ENCODE measurements at places on chromosomes 5 and 9.

DNA sequence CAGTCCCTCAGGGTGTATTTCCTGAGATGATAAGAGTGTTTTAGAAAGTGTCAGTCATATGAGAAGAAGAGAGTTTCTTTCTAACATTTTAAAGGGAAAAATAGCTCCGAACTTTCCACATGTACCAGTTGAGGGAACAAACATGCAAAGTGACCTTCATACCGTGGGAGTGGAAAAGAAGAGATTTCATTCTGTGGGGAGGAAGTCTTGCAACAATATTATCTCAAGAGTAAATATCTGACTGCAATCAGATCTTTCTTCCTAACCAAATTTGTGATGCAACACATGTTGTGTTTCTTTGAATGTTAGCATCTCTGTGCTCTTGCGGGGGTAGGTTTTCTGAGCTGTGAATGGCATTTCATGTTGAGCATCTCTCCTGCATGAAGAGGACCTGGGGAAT lies 30.6 kb downstream of the ANKRD55 start:
- H3K27ac ChIP-seq, result no peak overlapping the region
- no peaks in the 10 kb centered on the region for H3K36me3 ChIP-seq
- no peak for DNase-seq
- no peaks in the 10 kb centered on the region for H3K27me3 ChIP-seq
- H3K4me1 ChIP-seq, result no peaks in the 10 kb centered on the region
- H3K4me3 ChIP-seq, result no peak overlapping the region

- no peak for DNase-seq
- H3K36me3 ChIP-seq, result no peaks in the 10 kb centered on the region
- H3K27me3 ChIP-seq, result no peaks in the 10 kb centered on the region
- H3K4me3 ChIP-seq, result no peak overlapping the region
These were observed 488.4 kb downstream of the SEMA5A start for GRCh38 chr5:9057406-9058000.

DNA sequence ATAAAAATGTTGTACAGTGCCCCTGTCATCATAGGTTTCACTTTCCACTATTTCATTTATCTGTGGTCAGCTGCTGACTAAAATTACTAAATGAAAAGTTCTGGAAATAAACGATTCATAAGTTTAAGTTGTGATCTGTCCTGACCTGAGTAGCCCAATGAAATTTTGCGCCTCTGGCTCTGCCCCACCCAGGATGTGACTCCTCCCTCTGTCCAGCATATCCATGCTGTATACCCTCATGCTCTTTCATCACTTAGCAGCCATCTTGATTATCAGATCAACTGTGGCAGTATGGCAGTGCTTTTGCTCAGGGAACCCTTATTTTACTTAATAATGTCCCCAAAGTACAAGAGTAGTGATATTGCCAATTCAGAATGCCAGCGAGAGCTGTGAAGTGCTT lies 97.3 kb downstream of the STARD4 start:
- no peak overlapping the region for H3K27ac ChIP-seq
- no peak overlapping the region for H3K4me3 ChIP-seq
- no peaks in the 10 kb centered on the region for H3K4me1 ChIP-seq
- no peaks in the 10 kb centered on the region for H3K36me3 ChIP-seq

DNA sequence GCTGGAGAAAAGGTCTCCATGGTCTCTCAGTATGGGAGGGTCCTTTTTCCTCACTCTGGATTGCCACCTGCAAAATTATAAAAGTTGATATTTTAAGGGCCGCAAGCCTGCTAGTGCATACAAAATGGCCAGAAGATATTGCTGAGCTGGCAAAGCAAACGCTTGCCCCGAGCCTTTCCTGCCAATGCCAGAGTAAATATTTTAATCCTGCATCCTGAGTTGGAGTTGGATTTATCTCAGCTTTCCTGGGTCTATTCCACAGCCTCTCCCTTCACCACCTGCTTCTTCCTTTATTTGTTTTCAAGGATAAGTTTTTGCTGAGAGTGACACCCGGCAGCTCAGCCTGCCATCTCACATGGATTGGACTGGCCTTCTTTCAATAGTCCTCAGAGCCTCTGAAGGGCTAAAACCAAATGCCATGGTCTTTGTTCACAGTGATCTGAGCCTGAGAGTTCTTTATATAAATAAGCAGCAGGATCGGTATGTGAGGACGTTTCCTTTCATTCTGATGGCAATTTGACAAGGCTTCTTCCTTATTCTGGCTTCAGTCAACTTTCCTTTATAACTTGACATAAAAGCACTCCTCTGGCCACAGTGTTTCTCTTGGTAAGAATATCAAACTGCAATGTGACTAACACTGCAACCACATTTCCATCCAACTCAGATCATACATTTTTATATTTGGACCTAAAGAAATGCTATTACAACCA lies 170.1 kb downstream of the ADAMTS12 start:
- no peaks in the 10 kb centered on the region for H3K27me3 ChIP-seq
- no peak overlapping the region for H3K27ac ChIP-seq
- no peaks in the 10 kb centered on the region for H3K36me3 ChIP-seq
- no peak overlapping the region for H3K4me3 ChIP-seq
- no peak for DNase-seq

DNA sequence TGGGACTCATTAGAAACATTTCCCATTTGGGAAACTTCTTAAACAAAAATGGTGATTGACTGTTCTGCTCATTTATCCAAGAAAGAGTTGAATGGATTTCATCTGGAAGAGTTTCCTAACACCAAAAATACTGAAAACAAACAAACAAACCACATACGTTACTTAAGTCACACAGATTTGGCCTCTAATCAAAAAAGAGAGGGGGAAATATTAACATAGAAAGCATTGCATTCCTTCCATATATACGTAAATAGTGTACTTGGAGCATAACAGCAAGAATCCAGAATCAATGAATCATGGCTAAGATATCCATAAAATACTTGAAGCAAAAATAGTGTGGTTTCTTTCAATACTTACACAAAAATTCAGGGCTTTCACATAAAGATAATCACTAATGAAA lies 189.8 kb upstream of the MAP3K1 start:
- no peaks in the 10 kb centered on the region for H3K36me3 ChIP-seq
- no peak overlapping the region for H3K27ac ChIP-seq
- H3K27me3 ChIP-seq, result no peaks in the 10 kb centered on the region
- H3K4me1 ChIP-seq, result no peaks in the 10 kb centered on the region

GRCh38 chr9:81594415-81594814 lies 94.9 kb downstream of the TLE1 start:
- H3K27me3 ChIP-seq, result no peaks in the 10 kb centered on the region
- H3K4me1 ChIP-seq, result no peaks in the 10 kb centered on the region
- no peak overlapping the region for H3K27ac ChIP-seq
- no peaks in the 10 kb centered on the region for H3K36me3 ChIP-seq

GRCh38 chr5:174073122-174073660 lies 27.7 kb downstream of the NSG2 start:
- no peak for DNase-seq
- no peaks in the 10 kb centered on the region for H3K27me3 ChIP-seq
- H3K27ac ChIP-seq, result no peak overlapping the region
- no peak overlapping the region for H3K4me3 ChIP-seq
- H3K36me3 ChIP-seq, result no peaks in the 10 kb centered on the region
- H3K4me1 ChIP-seq, result no peaks in the 10 kb centered on the region

DNA sequence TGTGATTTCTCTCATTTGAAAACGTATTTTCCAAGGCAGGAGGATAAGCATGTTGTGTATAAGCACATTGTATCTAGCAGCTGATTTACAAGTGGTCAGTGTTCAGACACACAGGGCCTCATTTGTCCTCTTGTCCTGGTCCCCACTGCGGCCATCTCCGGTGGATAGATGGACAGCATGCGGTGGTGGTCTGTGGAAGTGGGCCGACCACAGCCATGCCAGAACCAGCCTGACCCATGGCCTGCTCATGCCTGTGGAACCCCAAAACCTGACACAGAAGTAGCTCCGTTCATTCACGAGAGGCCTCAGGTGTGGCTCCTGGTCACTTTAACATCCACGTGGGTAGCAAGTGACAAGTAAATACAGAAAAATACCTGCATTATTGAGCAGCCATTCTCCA lies 14.6 kb downstream of the IRX2 start:
- H3K4me3 ChIP-seq, result no peak overlapping the region
- H3K27ac ChIP-seq, result no peak overlapping the region
- H3K27me3 ChIP-seq, result no peaks in the 10 kb centered on the region
- DNase-seq, result no peak
- H3K4me1 ChIP-seq, result no peaks in the 10 kb centered on the region
- no peaks in the 10 kb centered on the region for H3K36me3 ChIP-seq

GRCh38 chr5:53537711-53538110 lies 22.7 kb upstream of the NDUFS4 start:
- no peak for DNase-seq
- no peaks in the 10 kb centered on the region for H3K27me3 ChIP-seq
- H3K27ac ChIP-seq, result no peak overlapping the region
- H3K36me3 ChIP-seq, result no peaks in the 10 kb centered on the region
- H3K4me1 ChIP-seq, result no peaks in the 10 kb centered on the region

DNA sequence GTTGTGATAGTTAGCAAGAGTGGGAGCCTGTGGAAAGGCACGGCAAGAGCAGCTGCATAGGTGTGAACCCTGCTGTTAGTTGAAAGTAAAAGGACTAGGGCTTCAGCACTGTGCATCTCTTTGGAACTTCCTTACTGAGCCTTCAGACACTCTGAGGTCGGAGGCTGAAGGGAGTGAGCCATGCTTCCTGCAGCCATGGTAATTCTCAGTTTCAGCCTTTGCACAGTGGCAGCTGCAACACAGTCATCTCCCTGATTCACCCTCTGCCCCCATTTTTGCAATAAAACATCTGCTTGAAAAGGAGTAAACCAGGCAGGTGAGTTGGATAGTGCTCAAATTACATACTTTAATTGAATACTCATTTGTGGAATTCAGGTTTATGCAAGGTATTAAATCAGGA lies 6.5 kb upstream of the TLE4 start:
- no peaks in the 10 kb centered on the region for H3K36me3 ChIP-seq
- no peak overlapping the region for H3K27ac ChIP-seq

GRCh38 chr5:154367101-154367500 lies 78.7 kb upstream of the SAP30L start:
- no peaks in the 10 kb centered on the region for H3K27me3 ChIP-seq
- no peaks in the 10 kb centered on the region for H3K36me3 ChIP-seq
- no peak for DNase-seq

DNA sequence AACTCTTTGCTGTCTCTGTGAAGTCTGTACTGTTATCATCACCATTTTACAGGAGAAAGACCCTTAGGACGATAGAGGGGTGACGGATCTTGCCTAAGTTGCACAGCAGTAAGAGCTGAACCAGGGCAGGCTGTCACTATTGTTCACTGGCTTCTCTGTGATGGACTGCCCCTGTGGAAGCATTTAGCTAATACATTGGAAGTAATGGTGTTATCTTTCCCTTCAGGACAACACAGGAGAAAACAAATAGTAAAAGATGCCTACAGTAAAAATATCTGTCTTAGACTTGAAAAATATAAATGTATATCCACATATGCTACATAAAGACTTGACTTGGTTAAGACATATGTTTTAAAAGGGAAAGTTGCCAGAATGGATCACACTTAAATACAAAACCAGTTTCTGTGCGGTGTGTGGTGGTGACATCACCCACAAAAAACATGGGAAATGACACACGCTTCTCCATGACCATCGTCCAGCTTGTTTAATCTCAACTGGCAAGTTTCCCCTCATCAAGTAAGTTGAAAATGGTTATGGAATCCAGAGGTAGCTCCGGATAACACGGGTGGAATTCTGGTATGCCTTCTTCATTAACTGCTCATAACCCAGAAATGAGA lies 351.8 kb downstream of the EBF1 start:
- H3K36me3 ChIP-seq, result no peaks in the 10 kb centered on the region
- H3K4me3 ChIP-seq, result no peak overlapping the region
- H3K4me1 ChIP-seq, result no peaks in the 10 kb centered on the region

- H3K27me3 ChIP-seq, result no peaks in the 10 kb centered on the region
- H3K36me3 ChIP-seq, result no peaks in the 10 kb centered on the region
- no peak for DNase-seq
- no peaks in the 10 kb centered on the region for H3K4me1 ChIP-seq
- no peak overlapping the region for H3K27ac ChIP-seq
These were observed 83.9 kb downstream of the TRPM3 start for GRCh38 chr9:71037521-71037920.

DNA sequence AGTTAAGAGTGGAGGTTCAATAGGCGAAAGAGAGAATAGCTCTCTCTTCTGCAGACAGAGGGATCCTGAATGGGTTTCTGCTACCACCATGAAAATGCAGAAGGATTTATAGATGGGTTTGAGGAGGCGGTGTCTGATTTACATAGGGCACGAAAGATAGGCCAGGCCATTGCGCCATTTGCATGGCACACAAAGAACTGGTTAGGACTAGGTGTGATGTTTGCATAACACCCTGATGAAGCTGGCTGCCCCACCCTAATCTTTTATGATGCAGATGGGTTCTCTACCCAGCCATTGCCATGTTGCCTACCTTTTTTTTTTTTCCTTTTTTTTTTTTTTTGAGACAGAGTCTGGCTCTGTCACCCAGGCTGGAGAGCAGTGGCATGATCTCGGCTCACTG lies 51.4 kb upstream of the PDZD2 start:
- no peaks in the 10 kb centered on the region for H3K36me3 ChIP-seq
- H3K27me3 ChIP-seq, result no peaks in the 10 kb centered on the region
- no peak overlapping the region for H3K4me3 ChIP-seq
- no peak for DNase-seq
- no peaks in the 10 kb centered on the region for H3K4me1 ChIP-seq

DNA sequence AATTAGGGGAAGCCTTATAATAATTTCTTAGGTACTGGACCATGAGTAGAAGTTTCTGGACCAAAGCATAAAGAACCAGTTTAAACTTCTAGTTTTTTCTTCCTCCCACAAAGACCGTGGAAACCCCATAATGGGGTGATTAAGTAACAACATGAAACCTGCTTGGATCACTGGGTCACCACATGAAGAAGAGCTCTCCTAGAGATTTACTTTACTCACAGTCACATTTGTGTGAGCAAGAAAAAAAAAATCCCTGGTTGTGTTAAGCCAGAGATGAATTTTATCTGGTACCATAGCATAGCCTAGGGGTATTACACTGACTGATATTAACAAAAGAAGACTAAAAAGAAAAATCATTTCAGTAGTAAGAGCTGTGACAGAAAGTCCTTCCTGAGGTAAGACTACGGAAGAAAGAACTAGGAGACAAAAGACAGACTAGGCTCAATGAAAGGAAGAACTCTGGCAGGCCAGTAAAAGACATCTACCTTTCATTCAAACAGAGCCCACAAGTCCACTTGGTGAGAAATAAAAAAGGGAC lies 15.2 kb downstream of the OTP start:
- no peak overlapping the region for H3K4me3 ChIP-seq
- no peaks in the 10 kb centered on the region for H3K36me3 ChIP-seq
- no peak for DNase-seq
- H3K27ac ChIP-seq, result no peak overlapping the region

DNA sequence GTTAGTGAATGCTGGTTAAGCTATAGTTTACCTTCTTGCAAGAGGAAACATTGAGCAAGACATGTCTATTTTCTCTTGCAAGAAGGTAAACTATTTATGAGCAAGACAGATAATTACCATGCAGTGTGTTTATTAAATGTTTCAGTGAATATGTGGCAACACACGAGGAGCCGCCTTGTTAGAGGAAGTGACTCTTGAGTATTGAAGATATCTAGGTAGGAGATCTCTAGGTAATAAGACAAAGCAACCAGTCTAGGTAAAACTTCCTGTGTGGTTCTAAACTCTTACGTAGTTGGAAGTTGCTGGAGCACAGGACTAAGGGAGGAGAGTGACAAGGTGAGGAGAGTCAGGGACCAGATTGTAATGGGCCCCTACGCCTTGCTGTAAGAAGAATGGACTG lies 16.8 kb downstream of the SKP2 start:
- no peak for DNase-seq
- no peaks in the 10 kb centered on the region for H3K36me3 ChIP-seq
- H3K27ac ChIP-seq, result no peak overlapping the region
- no peak overlapping the region for H3K4me3 ChIP-seq
- H3K4me1 ChIP-seq, result no peaks in the 10 kb centered on the region
